ENCODE measurements at places on chromosomes 3 and 15.

GRCh38 chr15:69685512-69686452 is 233.2 kb downstream of the RPLP1 start:
- DNase-seq: no peak

GRCh38 chr15:83030021-83030420 is 18.6 kb upstream of the C15orf40 start:
- DNase-seq: no peak

DNA sequence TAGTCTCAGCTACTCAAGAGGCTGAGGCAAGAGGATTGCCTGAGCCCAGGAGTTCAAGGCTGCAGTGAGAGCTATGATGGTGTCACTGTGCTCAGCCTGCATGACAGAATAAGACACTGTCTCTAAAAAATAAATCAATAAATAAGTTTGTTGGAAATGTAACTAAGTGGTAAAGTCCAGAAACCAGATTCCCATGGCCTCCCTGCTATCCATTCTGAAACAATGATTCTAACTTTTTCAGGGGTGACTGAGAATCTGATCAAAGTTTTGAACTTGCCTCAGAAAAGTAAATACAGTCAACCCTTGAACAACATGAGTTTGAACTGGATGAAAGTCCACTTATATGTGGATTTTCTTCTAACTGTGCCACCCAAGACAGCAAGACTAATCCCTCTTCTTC is 86.2 kb downstream of the NBEAL2 start:
- DNase-seq: no peak

DNA sequence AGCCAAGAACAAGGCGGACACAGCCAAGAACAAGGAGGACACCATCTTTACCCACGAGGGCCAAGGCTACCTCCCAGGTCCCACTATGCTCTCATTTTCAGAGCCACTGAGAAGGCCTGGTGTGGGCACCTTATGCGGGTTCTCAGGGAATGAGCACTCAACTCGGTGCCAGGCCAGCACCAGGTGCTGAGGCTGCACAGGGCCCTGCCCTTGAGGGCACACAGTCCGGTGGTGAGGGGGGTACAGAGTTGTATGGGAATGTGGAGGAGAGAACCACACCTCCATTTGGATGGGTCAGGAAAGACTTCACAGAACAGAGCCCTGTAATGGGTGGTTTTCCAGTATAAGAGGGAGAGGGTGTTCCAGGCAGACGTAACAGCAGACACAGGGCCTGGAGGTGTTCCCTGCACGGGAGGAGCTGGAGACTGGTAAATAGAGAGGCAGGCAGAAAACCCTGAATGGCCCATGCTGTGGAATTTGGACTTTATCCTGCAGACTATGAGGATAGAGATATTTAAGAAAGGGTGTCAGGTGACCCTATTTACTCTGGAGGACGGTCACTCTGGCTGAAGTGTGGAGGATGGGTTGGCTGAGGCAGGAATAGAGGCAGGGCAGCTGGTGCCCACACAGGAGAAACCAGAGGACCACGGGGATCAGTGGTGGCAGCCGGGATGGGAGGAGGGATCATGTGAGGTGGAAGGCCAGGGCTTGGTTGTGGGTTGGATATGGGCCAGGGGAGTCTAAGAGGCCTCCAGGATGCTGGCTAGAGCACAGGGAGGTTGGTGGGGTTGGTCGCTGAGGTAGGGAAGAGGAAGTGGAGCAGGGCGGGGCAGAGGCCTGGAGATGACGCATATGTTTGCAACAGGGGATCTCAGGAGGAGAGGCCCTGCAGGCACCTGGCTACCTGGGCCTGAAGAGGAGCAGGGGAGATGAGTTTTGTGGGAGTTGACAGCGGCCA is 34.6 kb downstream of the CRABP1 start:
- DNase-seq: no peak

DNA sequence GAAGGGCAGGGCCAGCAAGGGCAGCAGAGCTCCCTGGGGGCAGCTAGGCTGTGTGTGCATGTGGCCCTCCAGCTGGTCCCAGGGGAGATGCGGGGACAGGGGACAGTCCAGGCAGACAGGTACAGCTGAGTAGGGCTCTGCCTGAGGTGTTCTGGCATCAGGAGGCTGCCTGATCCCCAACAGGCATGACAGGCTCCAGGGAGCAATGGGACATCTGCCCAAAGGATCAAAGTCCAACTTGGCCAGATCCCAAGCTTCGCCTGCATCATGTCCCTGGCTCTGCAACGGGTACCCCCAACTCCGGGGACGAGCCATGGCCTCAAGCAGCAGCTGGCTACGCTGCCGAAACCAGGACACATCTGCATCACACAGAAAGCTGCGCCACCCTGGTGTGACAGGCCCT is 21.8 kb downstream of the ATRIP start:
- DNase-seq: no peak

DNA sequence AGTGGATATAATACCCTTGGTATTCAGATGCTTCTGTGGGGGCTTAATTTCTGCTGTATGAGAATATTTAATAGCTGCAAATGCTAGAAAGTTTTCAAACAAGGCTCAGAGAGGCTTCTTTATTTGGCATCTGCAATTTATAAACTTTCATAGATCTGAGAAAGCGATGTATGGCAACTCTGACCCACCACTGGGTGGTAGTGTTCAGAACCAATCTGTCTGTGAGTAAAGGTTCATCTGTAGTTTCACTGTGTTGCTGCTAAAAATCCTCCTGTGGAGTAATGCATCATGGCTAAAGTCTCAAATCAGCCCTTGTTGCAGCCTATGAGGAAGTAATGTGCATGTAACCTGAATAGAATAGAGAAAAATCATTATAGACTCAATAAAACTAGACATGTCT is 47.4 kb downstream of the CLSTN2 start:
- no peak for DNase-seq
